ENCODE measurements at places on chromosomes 4 and X.

DNA sequence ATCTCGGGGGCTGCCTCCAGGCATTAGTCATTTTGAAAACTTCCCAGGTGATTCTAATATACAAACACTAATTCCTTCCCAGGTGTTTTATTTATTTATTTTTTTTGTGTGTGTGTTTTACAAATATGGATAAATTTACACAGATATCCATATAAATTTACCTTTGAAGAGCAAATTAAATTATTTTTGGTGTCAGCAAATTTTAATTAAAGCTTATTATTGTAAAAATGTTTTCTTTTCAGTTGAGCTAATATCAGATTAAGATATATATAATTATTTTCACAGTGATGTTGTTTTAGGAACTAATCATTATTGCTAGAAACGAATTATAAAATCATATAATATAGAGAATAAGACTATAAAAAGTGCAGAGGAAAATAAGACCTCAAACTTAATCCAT is 62.0 kb upstream of the FREM3 start:
- H3K27me3 ChIP-seq, result no peaks in the 10 kb centered on the region
- H3K4me3 ChIP-seq, result no peak overlapping the region
- H3K36me3 ChIP-seq, result no peaks in the 10 kb centered on the region
- DNase-seq, result no peak

GRCh38 chrX:133402042-133402453 is 13.2 kb downstream of the GPC4 start:
- no peak for DNase-seq
- H3K27me3 ChIP-seq, result no peaks in the 10 kb centered on the region
- peak overlapping the region; percentile 7 for H3K27ac ChIP-seq

- H3K27me3 ChIP-seq, result no peaks in the 10 kb centered on the region
- DNase-seq, result no peak
- peak overlapping the region; percentile 61 for H3K27ac ChIP-seq
- peak overlapping the region; percentile 34 for H3K4me3 ChIP-seq
- H3K36me3 ChIP-seq, result no peaks in the 10 kb centered on the region
Measured at GRCh38 chr4:114563536-114564315, 34.9 kb upstream of the UGT8 start.

- no peaks in the 10 kb centered on the region for H3K36me3 ChIP-seq
- DNase-seq, result no peak
- H3K27ac ChIP-seq, result no peak overlapping the region
Measured at GRCh38 chr4:115986573-115986972, 873.2 kb upstream of the NDST4 start.

GRCh38 chr4:6415031-6415705 is 57.2 kb downstream of the PPP2R2C start:
- H3K27me3 ChIP-seq, result peaks cover 3% of the 10 kb centered on the region
- DNase-seq, result no peak
- no peak overlapping the region for H3K27ac ChIP-seq

- H3K36me3 ChIP-seq, result peaks cover 23% of the 10 kb centered on the region
- H3K27me3 ChIP-seq, result no peaks in the 10 kb centered on the region
- no peak for DNase-seq
- H3K4me3 ChIP-seq, result no peak overlapping the region
Measured at GRCh38 chr4:26420438-26420837, 69.8 kb downstream of the CCKAR start.

GRCh38 chr4:15552557-15553362 is 83.1 kb downstream of the CC2D2A start:
- DNase-seq, result no peak
- H3K27me3 ChIP-seq, result no peaks in the 10 kb centered on the region
- H3K36me3 ChIP-seq, result peaks cover 22% of the 10 kb centered on the region

DNA sequence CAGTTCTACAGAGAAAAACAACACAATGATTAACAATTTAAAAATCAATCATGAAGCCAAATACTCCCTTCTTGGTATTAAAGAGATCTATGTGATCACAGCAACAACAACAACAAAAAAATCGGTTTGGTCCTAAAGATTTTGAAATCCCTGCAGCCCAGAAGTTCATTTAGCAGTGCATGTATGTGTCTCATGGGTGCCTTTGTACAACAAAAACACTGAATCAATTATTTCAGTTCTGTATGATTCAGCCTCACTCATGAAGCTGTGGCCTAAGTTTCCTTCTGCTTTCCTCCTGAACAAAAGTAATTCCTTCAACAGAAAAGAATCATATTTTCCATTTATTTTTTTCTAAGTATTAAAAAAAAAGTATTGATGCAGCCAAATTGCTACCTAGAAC is 393.4 kb upstream of the NDST3 start:
- H3K4me1 ChIP-seq, result peaks cover 3% of the 10 kb centered on the region
- no peaks in the 10 kb centered on the region for H3K36me3 ChIP-seq
- no peak for DNase-seq
- H3K27me3 ChIP-seq, result no peaks in the 10 kb centered on the region
- no peak overlapping the region for H3K27ac ChIP-seq

GRCh38 chr4:158131027-158131426 is 41.8 kb downstream of the GASK1B start:
- peaks cover 17% of the 10 kb centered on the region for H3K36me3 ChIP-seq
- no peak for DNase-seq
- H3K27me3 ChIP-seq, result no peaks in the 10 kb centered on the region
- no peaks in the 10 kb centered on the region for H3K4me1 ChIP-seq
- no peak overlapping the region for H3K4me3 ChIP-seq
- H3K27ac ChIP-seq, result no peak overlapping the region

GRCh38 chrX:96004386-96004785 is 680.3 kb upstream of the DIAPH2 start:
- no peak overlapping the region for H3K4me3 ChIP-seq
- no peaks in the 10 kb centered on the region for H3K4me1 ChIP-seq
- no peaks in the 10 kb centered on the region for H3K36me3 ChIP-seq
- H3K27ac ChIP-seq, result no peak overlapping the region
- no peak for DNase-seq

DNA sequence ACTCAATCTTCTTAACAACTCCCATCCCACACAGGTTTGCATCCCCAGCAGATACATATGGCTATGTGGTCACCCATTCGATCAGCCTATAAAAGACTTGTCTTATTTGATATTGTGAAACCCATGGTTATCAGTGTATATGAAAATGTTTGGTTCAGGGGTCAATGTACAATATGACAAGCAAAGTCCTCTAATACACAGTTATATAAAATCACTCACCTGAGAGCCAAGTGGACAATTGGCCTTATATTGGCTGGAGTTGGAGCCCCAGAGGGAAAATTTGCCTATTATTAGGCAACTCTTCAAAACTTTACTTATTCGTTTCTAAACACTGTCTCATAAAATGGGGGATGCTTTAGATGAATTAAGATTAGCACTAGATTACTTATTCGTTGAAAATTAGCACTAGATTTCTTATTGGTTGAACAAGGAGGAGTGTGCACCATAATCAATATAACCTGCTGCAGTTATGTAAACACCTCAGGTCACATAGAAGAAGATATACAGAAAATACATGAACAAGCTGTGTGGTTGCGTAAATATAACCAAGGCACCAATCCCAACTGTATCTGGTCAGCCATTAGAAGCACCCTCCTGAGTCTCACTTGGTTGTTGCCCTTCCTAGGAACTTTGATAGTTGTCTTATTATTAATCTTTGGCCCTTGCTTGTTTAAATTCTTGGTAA is 10.7 kb upstream of the ADH4 start:
- H3K27ac ChIP-seq, result no peak overlapping the region
- H3K4me3 ChIP-seq, result no peak overlapping the region
- DNase-seq, result no peak
- H3K27me3 ChIP-seq, result no peaks in the 10 kb centered on the region
- no peaks in the 10 kb centered on the region for H3K4me1 ChIP-seq

- H3K4me1 ChIP-seq, result no peaks in the 10 kb centered on the region
- H3K4me3 ChIP-seq, result no peak overlapping the region
- no peaks in the 10 kb centered on the region for H3K27me3 ChIP-seq
- no peak overlapping the region for H3K27ac ChIP-seq
Measured at GRCh38 chr4:69124941-69125340, 28.7 kb downstream of the UGT2B7 start.

- peak overlapping the region; percentile 22 for H3K27ac ChIP-seq
- no peaks in the 10 kb centered on the region for H3K4me1 ChIP-seq
- no peak for DNase-seq
- no peaks in the 10 kb centered on the region for H3K27me3 ChIP-seq
- H3K36me3 ChIP-seq, result no peaks in the 10 kb centered on the region
Measured at GRCh38 chrX:14509325-14510057, 19.8 kb upstream of the GLRA2 start.

GRCh38 chr4:165620913-165621312 is 242.1 kb downstream of the CPE start:
- H3K4me3 ChIP-seq, result no peak overlapping the region
- H3K36me3 ChIP-seq, result no peaks in the 10 kb centered on the region
- H3K27me3 ChIP-seq, result peaks cover 5% of the 10 kb centered on the region
- no peak overlapping the region for H3K27ac ChIP-seq

DNA sequence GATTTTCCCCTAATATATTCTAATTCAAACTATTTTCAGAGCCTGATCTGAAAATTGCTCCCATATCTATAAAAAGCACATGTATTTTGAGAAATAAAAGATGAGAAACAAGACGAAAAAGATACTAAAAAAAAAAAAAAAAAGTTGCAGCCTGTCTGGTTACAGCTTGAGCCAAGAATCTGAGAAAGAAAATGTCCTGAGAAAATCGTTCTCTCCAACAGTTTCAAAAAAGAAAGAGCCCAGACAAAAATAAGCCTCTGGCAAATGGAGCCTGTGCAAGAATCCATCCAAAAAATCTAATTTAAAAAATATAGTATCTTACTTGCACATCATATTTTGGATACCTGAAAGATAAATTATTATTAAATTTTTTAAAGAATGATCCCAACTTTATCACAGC is 163.0 kb upstream of the TBL1X start:
- H3K4me1 ChIP-seq, result no peaks in the 10 kb centered on the region
- H3K27me3 ChIP-seq, result no peaks in the 10 kb centered on the region
- no peak overlapping the region for H3K27ac ChIP-seq
- H3K36me3 ChIP-seq, result no peaks in the 10 kb centered on the region

- no peak for DNase-seq
- H3K36me3 ChIP-seq, result no peaks in the 10 kb centered on the region
Measured at GRCh38 chr4:54027311-54027710, 37.1 kb downstream of the CHIC2 start.

DNA sequence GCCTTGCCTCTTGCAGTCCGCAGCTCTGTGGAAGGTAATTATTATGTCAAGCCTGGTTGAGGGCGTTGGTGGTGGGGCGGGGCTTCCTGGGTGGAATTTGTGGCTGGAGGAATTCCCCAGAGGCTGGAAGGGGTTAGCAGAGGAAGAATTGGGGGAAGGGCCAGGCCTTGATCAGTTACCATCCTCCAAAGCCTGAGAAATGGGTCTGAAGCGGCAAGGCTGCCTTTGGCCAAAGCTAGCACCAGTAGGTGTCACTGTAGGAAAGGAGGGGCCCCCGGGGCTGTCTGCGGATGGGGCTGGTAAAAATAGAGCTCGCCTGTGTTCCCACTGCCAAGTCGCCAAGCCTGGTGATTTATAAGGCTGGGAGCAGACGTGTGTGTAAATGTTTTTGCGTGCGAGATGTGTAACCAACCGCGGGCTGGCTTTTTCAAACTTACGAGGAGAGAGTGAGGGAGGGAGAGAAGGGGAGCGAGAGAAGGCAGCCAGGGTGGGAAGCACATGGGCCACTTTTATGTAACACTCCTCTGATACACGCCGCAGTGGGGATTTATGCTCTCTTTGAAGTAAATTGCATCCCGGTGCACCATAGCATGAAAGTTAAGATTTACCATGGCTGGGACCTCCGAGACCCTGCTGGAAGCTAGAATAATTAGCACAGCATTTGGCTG is 367.0 kb downstream of the BCOR start:
- peaks cover 27% of the 10 kb centered on the region for H3K4me1 ChIP-seq
- H3K4me3 ChIP-seq, result peak overlapping the region; percentile 57
- no peak for DNase-seq
- peak overlapping the region; percentile 52 for H3K27ac ChIP-seq
- H3K36me3 ChIP-seq, result no peaks in the 10 kb centered on the region

DNA sequence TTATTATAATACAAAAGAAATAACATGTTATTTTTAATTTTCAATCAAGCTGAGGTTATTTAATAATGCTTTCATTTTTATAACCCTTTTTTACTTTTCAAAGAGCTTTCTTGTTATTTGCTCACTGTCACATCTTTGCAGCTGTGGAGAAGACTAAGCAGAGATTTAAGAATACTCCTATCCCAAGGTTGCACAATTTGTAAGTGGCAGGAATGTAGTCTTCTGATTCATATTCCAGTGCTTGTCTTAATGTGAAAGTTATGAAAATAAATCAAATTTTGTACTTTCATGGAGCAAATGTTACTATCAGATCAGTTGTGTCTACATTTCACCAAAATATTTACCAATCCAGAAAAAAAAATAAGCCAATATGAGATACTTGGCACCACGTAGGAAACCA is 86.6 kb downstream of the DDIT4L start:
- H3K4me1 ChIP-seq, result no peaks in the 10 kb centered on the region
- no peak for DNase-seq
- no peaks in the 10 kb centered on the region for H3K36me3 ChIP-seq
- no peak overlapping the region for H3K27ac ChIP-seq

DNA sequence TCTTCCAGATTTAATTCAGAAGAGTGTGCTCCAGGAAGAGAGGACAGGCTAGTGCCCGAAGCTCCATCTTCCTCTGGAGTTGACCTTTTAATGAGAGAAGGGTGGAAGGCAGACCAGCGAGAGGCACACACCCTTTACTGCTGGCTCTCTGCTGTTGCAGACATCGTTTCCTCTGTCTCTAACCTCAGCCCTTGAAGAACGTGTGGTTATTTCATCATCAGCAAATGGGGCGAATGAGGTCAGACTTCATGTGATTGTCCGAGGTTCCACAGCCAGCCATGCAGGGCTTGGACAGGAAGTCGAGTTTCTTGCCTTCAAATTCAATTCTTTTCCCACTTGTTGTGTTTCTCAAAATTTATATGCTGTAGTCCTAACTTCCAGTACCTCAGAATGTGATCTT is 155.2 kb upstream of the MSX1 start:
- peaks cover 3% of the 10 kb centered on the region for H3K36me3 ChIP-seq
- no peak overlapping the region for H3K27ac ChIP-seq
- no peak for DNase-seq
- H3K27me3 ChIP-seq, result no peaks in the 10 kb centered on the region
- no peaks in the 10 kb centered on the region for H3K4me1 ChIP-seq

DNA sequence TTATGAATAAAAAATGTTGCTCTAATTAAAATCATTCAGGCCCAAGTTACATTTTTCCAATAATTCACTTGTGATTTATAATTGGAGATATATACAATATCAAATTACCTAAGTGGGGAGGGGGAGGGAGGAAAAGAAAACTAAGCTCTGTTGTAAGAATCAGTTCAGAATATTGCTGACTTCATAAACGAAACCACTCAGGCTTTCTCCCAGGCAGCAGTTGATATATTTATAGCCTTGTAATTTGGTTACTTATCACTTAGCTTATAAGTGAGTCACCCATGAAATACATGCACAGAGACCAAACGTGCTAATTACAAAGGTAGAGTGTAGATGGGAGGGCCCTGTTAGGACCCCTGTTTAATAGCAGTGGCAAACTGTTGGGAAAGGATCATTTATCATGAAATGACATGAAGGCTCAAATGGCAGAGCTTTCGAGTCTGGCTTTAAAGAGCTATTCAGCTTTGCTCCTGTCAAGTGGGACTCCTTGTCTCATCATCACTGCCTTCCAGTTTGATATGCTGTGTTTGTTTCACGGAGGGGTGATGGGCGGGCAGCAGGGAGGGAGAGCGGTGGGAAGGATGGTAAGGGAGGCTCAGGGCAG is 105.6 kb upstream of the PGRMC2 start:
- no peaks in the 10 kb centered on the region for H3K27me3 ChIP-seq
- no peaks in the 10 kb centered on the region for H3K36me3 ChIP-seq
- H3K4me3 ChIP-seq, result peak overlapping the region; percentile 20
- peak overlapping the region; percentile 21 for H3K27ac ChIP-seq

GRCh38 chr4:55947254-55947882 is 1.4 kb upstream of the CEP135 start:
- H3K4me1 ChIP-seq, result peaks cover 24% of the 10 kb centered on the region
- peak overlapping the region; percentile 82 for H3K27ac ChIP-seq
- peak overlapping the region; percentile 89 for H3K4me3 ChIP-seq
- H3K36me3 ChIP-seq, result no peaks in the 10 kb centered on the region
